ENCODE measurements at places on chromosomes 13 and 19.

GRCh38 chr13:55566334-55566733 is 1574.4 kb upstream of the PRR20A start:
- DNase-seq: no peak

- no peak for DNase-seq
Observed at GRCh38 chr19:10908380-10908960, 20.0 kb downstream of the YIPF2 start.

DNA sequence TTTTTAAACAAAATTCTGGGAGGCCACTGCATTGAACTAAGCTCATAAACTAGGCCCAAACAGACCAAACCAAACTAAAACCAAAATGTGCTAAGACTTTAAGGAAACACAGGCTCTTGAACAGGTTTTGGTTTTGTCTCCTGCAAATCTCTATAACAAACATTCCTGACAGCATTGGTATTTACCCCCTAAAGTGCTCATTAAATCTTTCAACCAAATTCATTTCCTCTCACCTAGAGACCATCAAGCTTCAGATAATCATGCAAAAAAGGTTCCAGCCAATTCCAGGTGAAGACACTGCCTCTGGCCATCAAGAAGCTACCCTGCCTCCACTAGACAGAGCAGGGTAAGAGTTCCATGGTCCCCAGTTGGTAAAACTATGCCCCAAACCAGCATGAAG is 951.2 kb upstream of the MIR17HG start:
- DNase-seq: no peak

DNA sequence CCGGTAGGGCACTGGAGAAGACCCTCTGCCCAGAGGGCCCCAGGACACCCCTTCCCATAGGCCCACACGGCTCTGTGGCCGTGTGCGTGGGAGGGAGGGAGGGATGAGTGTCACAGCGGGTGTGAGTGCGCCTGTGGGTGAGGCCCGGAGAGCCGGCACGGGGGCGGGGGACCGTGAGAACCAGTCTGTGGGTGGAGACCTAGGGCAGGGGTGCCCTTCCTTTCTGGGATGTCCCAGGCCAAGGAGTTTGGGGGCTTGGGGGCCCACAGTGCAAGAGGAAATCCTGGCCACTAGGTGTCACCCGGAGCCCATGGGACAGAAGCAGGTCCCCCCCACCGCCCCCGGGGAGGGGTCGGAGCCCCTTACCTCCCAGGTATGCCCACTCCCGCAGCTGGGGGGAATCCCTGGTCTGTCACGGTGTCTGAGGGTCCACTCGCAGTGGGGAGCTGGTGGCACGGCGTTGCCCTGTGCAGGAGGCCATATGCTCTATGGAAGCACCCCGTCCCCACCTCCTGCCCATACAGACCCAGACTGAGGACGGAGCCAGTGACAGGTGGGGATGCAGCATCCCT is 16.0 kb upstream of the SLC7A10 start:
- no peak for DNase-seq

GRCh38 chr19:23318143-23318542 is 67.9 kb upstream of the ZNF724 start:
- peak; percentile 19 for DNase-seq

GRCh38 chr13:89791971-89792630 is 1555.4 kb upstream of the MIR17HG start:
- no peak for DNase-seq

GRCh38 chr19:56083668-56084067 is 37.4 kb downstream of the ZNF787 start:
- no peak for DNase-seq

- DNase-seq: no peak
Observed at GRCh38 chr19:35750167-35750566, 1.8 kb downstream of the LIN37 start.

GRCh38 chr13:32737111-32737571 is 150.9 kb downstream of the PDS5B start:
- DNase-seq: no peak

DNA sequence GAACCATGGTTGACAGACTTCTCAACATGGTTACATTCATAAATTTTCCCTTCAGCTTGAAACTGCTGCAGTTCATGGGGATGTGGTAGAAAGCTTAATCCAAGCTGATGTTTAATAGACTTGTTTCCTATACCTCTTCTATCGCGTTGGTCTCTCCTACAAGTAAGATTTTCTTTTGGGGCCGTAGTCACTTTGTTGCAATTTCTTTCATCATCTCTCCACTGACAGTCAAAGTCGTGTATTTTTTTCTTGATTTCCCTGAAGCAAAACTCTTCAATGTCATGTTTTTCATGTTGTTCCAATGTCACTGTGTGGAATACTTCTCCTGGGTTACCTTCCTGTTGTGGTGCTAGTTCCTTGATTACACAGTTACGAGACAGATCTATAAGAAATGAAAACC is 6.3 kb upstream of the ZNF160 start:
- no peak for DNase-seq

DNA sequence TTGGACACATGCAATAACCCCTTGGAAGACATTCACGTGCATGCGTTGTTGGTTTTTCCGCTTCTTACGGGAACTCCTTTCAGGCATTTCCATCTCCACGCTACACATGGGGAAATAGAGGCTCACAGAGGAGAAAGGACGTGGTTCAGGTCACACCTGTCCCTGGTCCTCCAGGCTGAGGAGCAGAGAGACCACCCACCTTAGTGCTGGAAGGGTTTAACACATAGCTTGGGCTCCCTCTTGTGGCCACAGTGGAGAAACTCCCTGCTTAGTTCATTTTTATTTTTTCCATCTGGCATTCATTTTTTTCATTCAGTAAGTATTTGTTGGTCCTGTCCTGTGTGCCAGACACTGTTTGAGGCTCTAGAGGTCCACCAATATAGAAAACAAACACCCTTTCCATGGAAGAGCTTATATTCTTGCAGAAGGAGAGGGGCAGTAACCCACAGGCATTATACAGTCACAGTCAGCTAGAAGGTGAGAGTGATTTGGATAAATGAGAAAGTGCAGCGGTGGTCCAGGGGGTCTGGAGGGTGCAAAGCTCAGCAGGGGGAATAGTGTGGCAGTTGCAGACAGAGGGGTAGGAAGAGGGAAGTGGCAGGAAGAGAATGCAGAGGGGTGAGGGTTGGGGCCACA is 24.2 kb upstream of the TTYH1 start:
- peak; percentile 76 for DNase-seq

DNA sequence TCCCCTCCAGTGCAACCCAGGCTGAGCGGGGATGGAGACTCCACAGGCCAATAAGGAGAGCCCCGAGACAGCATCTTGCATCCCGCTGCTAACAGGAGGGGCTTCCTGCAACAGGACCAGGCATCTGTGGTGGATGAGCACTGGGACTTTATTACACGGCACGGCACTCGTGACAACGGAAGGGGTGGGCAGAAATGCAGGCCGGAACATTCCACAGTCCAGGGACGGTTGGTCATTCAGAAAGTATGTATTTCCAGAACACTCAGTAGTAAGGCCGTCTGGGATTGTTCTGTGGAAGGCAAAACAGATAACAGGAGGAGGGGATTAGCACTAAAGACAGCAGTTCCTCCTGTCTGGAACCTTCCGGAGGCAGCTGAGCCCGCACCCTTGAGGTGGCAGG is 3.3 kb upstream of the TM6SF2 start:
- no peak for DNase-seq

DNA sequence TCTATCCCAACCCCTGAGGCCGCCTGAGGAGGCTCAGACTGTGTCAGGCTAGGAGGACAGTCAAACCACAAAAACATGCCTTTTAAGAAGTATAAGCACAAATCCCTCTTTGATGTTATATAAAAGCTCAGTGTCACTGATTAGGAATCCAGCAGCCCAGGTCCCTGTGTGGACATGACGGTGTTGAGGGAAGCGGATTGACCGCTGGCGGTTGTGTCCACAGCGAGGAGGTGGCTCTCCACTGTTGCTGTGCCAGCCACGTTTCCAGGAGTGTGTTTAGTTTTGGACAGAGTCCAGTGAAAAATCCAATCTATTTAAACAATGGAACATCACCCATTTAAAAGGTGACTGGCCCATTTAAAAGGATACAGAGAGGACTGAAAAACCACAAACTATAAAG is 7.5 kb upstream of the GJA3 start:
- no peak for DNase-seq

DNA sequence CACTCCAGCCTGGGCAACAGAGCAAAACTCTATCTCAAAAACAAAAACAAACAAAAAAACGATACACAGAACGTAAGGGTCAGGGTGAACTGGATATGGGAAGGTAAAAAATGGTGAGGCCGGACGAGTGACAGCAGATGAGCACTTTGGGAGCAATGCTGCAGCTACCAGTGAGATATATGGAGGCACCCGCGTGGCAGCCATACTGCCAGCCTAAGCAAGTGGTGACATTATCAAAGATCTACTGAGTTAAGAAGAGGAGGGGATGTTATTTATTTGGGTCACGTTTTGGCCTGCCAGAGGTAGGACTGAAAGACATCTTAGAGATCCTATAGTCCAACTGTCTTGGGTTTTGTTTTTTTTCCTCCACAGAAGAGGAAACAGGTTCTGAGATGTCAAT is 14.2 kb downstream of the TIMM13 start:
- DNase-seq: no peak

GRCh38 chr13:27926644-27927434 is 7.0 kb downstream of the PDX1 start:
- DNase-seq: no peak

DNA sequence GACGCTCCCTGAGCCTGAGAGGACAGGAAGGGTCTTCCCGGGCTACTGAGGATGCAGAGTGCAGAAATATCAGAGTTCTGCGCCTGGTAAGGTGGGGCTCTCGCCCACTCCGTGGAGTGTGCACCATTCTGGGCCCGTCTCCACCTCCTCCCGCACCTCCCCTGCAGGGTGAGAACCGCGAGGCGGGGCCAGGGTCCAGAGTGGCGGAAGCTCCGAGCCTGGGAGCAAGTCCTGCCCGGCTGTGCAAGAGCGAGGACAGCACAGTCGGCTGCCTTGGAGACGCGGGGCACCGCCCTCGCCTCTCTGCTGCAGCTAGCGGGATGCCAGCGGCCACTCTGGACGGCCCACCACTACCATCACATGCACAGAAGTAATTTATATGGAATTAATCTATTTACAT is 2304.4 kb downstream of the PCDH9 start:
- no peak for DNase-seq

- DNase-seq: no peak
Observed at GRCh38 chr19:4327877-4328242, 10.8 kb downstream of the STAP2 start.

DNA sequence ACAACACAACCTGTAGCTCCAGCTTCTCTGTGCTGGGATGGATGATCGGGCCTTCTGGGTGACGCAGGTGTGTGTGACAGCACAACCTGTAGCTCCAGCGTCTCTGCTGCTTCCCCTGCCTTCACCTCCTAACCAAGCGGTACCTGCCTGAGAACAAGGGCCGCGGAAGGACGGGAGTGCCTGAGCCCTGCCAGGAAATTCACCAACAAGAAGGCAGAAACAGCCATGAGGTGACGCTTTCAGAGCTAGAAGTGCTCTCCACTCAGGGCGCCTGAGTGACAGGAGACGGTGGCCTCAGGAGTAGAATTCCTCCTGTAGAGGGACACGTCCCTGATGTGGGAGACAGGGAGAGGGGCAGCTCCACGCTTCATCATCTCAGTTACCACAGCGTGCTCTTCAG is 17.4 kb downstream of the ZNF331 start:
- no peak for DNase-seq

- no peak for DNase-seq
Observed at GRCh38 chr13:34883396-34883795, 58.7 kb upstream of the NBEA start.

DNA sequence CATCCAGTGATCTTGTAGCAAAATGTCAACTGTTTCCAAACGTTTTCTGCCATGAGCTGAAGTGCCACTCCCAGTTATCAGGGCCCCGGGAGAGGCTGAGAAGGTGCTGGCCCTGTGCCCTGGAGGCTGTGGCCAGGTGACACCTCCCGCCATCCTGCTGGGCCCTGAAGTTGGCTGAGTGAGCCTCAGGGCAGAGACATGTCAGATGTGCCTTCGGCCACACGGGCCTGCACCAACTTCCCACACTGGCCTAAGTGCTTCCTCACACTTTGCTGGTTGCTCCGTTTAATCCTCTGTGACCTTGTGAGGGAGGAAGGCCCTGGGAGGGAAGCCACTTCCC is 4.8 kb downstream of the ADPRHL1 start:
- no peak for DNase-seq

- DNase-seq: no peak
Observed at GRCh38 chr13:31717583-31717982, 21.7 kb upstream of the RXFP2 start.

GRCh38 chr19:15639596-15639995 is 1.1 kb upstream of the CYP4F3 start:
- no peak for DNase-seq

- no peak for DNase-seq
Observed at GRCh38 chr19:3450796-3451411, 29.4 kb downstream of the SMIM24 start.

GRCh38 chr19:45010306-45010705 is 9.0 kb downstream of the RELB start:
- DNase-seq: no peak

- DNase-seq: no peak
Observed at GRCh38 chr19:19260417-19261214, 12.5 kb downstream of the TM6SF2 start.

GRCh38 chr13:60155978-60156377 is 7.8 kb downstream of the DIAPH3 start:
- DNase-seq: no peak

DNA sequence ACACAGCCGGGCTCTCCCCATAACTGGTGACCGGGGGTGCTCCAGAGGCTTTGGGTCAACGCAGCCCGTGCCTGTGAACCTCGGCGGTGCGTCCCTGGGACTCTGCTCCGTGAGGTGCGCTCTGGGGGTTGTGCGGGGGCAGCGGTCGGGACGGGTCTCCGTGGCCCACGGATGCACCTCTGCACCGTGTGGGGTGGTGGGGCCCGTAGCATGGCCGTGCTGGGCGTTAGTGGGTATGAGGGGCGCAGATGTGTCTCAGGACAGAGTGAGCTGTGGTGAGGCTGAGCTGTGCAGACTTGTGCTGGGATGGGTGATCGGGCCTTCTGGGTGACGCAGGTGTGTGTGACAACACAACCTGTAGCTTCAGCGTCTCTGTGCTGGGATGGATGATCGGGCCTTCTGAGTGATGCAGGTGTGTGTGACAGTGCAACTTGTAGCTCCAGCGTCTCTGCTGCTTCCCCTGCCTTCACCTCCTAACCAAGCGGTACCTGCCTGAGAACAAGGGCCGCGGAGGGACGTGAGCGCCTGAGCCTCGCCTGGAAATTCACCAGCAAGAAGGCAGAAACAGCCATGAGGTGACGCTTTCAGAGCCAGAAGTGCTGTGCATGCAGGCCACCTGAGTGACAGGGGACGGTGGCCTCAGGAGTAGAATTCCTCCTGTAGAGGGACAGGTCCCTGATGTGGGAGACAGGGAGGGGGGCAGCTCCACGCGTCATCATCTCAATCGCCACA is 599 bp downstream of the ZNF331 start:
- DNase-seq: peak; percentile 25
